ENCODE measurements at places on chromosomes 2 and 18.

DNA sequence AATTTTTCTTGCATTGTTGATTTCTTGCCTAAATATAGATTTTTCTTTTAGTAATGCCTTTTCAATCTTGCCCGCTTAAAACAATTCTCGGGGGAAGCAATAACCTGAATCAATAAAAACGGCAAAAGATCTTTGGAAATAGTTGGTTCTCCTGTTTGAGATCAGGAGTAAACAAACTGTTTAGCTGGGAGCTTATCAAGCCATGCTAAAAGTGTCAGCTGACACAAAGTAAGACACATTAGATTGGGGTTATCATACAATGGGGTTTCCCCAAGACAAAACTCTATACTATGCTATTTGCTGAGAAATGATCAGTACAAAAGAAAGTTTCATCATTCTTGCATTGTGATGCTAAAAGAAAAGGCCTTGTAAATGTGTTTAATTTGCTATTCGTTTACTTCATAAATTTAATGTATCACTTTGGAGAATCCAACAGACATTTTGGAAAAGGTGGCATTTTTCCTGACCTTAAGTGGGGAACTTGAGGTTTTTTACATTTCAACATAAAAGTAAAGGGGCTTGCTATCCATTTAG lies 46.5 kb downstream of the ATIC start:
- DNase-seq, result no peak

GRCh38 chr18:61196750-61197149 lies 136.5 kb upstream of the CDH20 start:
- DNase-seq, result no peak

GRCh38 chr2:147572622-147573021 lies 272.2 kb upstream of the ACVR2A start:
- no peak for DNase-seq

DNA sequence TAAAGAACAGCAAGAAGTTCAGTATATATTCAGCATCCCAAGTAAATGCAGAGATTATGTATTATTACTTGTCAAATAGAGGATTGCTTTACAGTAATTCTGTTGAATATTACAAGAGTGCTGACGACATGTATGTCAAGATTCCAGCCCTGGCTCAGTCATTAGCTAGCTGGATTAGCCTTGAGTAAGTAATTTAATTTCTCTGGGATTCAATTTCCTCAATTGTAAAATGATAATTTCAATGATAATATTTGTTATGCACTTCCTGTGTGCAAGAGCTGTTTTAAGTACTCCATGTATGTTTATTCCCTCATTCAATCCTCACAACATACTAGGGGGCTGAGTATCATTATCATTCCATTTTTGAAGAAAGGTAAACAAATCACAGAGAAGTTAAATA lies 44.0 kb downstream of the TCF4 start:
- no peak for DNase-seq

DNA sequence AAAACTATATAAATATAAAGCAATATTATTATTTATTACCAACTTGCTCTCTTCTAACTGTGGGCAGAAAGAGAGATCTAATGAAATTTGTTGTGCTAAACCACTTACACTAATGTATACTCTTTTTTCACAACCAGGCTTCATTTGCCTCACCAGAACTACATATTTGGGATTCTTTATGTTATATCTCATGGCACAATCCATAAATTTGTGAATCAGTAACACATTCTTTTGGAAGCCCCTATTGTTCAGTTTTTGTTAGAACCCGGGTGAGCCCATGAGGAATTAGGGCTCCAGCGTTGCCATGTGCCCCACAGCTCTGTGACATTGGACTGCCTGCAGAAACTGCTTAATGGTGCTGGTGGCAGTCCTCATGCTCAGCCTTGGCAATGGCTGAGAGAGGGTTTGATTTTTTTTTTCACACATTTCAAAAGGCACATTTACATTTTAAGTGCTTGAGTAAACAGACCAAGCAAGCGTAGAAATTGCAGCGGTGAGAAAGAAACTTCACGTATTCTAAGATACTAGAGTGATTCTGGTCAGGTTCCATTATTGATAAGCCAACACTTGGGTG lies 15.3 kb downstream of the VIT start:
- DNase-seq, result no peak
